Activated CD4-positive, alpha-beta T cell treated with anti-CD3 and anti-CD28 coated beads, Interleukin-2, amount 10 ng/mL, durations not matched to agents 24 days and 14 days (primary cell): ENCODE measurements at places on chromosomes 1 and 21. TPM values are rescaled to one million over a fixed set of nuclear protein-coding genes. Genes with fewer than 3 reads are reported as not detected.

The MX2 gene
- total RNA-seq: 8.6 and 11.5 TPM in 2 replicates

The INPP5B gene
- total RNA-seq: 23.8 and 27.2 TPM in 2 replicates

The SYCP1 gene
- total RNA-seq: not detected in 2 replicates

The GSTM2 gene
- total RNA-seq: 17.5 and 18.4 TPM in 2 replicates

The TXNIP gene
- total RNA-seq: 83.4 and 85.2 TPM in 2 replicates

The ANGPTL3 gene
- not detected in 2 replicates for total RNA-seq

The SLC27A3 gene
- 10.0 and 10.3 TPM in 2 replicates for total RNA-seq

The OR2M3 gene
- total RNA-seq: not detected in 2 replicates

The TBX19 gene
- total RNA-seq: 2.5 and 3.2 TPM in 2 replicates

The SLC6A17 gene
- 0.05 TPM in 1 of 2 replicates, not detected in the other for total RNA-seq

The CYP4A11 gene
- total RNA-seq: not detected in 2 replicates

The EFNA1 gene
- total RNA-seq: 0.24 TPM in 1 of 2 replicates, not detected in the other

The MTMR11 gene
- 5.8 and 6.1 TPM in 2 replicates for total RNA-seq

The GPR25 gene
- total RNA-seq: not detected in 2 replicates

The LEFTY2 gene
- not detected in 2 replicates for total RNA-seq

The S100B gene
- not detected in 2 replicates for total RNA-seq
